ENCODE measurements at places on chromosomes 7 and 10.

DNA sequence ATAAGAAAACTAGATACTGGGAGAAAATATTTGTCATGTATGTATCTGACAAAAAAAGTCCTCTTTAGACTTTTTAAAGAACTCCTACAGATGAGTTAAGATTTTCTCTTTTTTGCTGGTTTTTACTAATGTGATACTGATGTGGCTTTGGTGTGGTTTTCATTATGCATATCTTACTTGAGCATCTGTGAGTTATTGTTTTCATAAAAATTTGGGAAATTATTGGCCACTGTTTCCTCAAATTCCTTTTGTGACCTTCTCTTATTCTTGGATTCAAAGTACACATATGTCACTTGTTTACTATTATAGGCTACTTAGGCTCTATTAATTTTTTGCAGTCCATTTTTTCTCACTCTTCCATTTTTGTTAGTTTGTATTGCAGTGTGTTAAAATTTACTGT, 89.0 kb downstream of the PPP1R9A start:
- H3K4me1 ChIP-seq = no peaks in the 10 kb centered on the region
- no peaks in the 10 kb centered on the region for H3K27me3 ChIP-seq
- DNase-seq = no peak
- no peak overlapping the region for H3K4me3 ChIP-seq
- no peak overlapping the region for H3K27ac ChIP-seq

DNA sequence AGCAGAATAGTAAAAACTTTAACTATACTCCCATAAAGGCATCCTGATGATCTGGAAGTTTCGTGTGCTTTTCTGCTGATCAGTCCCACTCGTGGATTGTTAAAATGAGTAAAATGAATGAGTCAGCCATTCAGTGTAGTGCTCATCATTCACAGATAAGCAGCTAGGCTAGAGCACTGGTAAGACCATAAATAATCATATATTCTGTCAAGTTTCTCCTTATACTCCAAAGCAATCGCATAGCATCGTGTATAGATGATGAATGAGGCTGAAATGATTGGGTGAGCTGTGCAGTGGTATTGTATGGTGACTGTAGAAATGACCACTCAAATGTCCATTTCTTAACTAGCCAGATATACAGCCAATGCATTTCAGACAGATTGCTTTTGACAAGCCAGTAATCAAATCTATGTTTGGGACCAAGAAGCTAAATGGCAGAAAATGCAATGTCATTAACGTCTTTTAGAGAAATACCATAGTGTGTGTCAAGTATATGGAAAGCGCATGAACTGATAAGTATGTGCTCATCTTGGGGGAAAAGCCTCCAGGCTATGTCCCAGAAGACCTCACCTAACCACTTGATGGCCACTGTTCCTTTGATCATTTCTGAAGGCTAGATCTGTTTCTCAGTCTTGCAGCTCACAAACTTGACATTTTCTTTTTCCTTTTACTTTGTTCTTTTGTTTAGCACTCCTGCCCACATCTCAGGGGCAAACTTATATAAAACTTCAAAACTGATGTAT, 227.2 kb upstream of the FAM3C start:
- H3K27me3 ChIP-seq = no peaks in the 10 kb centered on the region
- no peak overlapping the region for H3K4me3 ChIP-seq
- H3K4me1 ChIP-seq = no peaks in the 10 kb centered on the region
- DNase-seq = no peak

DNA sequence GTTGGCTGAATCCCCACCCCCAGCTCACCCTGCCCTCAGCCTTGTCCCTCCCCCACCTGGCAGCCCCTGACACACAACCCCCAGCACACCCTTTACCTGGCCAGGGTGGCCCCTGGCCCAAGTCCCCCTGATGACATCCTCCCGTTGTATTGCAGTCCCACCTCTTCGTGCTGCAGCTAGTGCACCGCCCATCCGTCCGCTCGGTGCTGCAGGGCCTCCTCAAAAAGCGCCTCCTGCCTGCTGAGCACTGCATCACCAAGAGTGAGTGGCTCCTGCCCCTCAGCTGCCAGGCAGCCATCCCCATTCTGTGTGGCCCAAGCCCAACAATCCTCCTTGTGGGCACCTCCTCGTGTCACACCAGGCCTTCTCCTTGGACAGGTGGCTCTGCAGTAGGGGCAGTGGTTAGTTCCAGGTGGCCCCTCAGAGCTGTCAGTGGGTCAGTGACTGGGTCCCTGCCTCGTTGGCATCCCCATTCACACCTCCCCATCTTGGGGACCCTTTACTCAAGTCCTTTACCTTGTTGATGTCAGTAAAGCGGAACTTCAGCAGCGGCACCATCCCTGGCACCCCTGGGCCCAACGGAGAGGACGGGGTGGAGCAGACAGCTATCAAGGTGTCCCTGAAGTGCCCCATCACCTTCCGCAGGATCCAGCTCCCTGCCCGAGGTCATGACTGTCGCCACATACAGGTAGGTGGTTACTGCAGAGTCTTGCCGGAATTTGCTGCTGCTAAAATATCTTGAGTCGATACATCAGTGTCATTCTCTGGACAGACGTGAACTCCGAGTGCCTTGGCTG, 14.3 kb downstream of the ZMIZ2 start:
- peaks cover 4% of the 10 kb centered on the region for H3K4me1 ChIP-seq
- H3K27me3 ChIP-seq = no peaks in the 10 kb centered on the region
- H3K36me3 ChIP-seq = peaks cover 85% of the 10 kb centered on the region

GRCh38 chr10:125756196-125756595, 19.4 kb downstream of the MMP21 start:
- no peak for DNase-seq
- no peaks in the 10 kb centered on the region for H3K27me3 ChIP-seq
- no peaks in the 10 kb centered on the region for H3K4me1 ChIP-seq
- H3K36me3 ChIP-seq = peaks cover 57% of the 10 kb centered on the region

DNA sequence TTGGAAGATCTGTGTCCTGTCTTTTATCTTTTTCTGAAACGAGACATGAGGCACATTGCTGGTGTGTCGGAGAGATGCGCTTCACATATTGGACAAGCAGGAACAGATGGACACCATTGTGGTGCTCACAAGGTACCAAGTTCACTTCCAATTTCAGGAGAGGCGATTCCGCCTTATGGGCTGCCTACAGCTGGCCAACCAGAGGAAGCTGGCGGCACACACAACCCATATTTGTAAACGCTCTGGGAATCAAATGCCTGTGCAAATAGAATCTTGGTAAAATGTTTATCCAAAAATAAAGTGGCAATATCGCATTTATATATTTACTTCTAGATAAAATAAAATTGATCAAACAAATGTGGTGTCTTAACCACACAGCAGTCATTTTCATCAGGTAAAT, 337.4 kb downstream of the TCERG1L start:
- H3K4me1 ChIP-seq = no peaks in the 10 kb centered on the region
- no peak for DNase-seq
- H3K36me3 ChIP-seq = no peaks in the 10 kb centered on the region
- no peaks in the 10 kb centered on the region for H3K27me3 ChIP-seq
- H3K27ac ChIP-seq = no peak overlapping the region

DNA sequence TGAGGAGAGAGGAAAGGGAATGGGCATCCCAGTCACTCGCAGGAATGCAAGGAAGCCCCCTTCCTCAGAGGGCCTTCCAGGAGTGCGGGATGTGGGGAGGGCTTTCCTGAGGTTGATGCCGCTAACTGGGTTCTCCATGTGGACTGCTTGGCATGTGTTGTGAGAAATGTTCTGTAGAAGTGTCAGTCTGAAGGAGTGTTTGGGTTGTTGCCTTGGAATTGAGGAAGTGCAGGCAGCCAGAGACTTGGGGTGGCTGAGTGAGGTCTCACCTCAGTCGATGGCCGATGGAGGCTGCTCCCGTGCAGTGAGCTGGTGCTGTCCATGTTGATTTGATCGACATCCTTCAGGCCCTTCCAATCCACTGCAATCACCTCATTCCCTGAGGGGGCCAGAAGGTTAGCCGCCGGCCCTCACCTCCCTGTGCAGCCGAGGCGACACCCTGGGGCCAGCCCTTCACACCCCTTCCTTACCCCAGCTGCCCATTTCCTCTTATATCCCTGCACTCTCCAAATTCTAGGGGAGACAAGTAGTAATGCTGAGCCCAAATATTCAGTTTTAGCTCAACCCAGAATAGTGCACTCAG, 2.7 kb downstream of the FAM131B start:
- peaks cover 19% of the 10 kb centered on the region for H3K27me3 ChIP-seq
- peaks cover 8% of the 10 kb centered on the region for H3K4me1 ChIP-seq
- no peak for DNase-seq
- no peak overlapping the region for H3K27ac ChIP-seq
- no peak overlapping the region for H3K4me3 ChIP-seq

DNA sequence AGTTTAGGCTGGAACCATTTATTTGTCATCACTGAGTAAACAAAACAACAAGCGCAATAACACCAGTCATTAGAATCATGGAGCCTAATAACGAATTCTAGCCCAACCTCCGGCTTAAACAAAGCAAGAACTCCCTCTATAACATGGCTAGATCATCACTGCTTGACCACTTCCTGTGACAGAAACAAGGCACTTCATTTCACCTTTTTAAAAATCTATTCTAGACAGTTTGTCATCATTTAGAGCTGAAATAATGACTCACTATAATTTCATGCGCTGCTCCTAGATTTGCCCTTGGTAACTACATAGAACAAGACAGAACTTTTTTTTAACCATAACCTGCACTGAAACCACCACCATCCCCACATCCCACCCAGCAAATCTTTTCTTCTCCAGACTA, 81.3 kb downstream of the OSBPL3 start:
- H3K36me3 ChIP-seq = no peaks in the 10 kb centered on the region
- H3K4me1 ChIP-seq = peaks cover 69% of the 10 kb centered on the region
- H3K4me3 ChIP-seq = no peak overlapping the region
- no peak for DNase-seq

DNA sequence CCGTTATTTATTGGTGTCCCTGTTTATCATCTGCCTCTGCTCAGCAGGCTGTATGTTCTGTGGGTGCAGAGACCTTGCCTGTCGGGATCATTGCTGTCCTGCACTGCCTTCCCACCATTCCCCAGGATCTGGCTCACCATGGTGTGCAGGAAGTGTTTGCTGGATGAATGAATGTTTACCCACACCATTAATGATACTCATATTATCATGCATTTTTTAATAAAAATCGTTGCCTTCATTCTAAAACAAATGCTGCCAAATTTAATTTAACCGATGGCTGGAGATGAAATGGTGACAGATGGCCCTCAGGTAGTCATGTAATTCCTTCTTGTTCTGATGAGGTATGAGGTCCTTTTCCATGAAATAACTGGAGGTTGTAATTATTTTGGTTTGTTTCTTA, 22.5 kb downstream of the PLPP4 start:
- DNase-seq = no peak
- H3K36me3 ChIP-seq = no peaks in the 10 kb centered on the region
- H3K27ac ChIP-seq = no peak overlapping the region
- no peak overlapping the region for H3K4me3 ChIP-seq
- H3K27me3 ChIP-seq = no peaks in the 10 kb centered on the region

DNA sequence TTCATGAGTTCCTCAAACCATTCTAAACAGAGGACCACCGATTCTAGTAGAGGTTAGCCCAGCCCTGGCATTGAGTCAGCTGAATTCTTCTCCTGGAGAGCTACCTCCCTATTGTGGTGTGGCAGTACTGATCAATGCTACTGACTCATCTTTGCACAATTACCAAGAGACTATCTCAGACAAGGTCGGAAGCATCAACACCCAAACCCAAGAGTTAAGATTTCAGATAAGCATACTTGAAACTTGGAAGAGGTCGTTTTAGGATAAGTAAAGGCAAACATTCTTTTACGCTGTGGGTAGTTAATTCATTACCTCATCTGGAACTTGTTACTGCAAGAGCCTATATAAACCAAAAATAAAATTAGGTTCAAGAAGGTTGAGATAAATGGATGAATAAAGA, 154.6 kb upstream of the NRBF2 start:
- no peaks in the 10 kb centered on the region for H3K27me3 ChIP-seq
- no peak overlapping the region for H3K27ac ChIP-seq
- no peak overlapping the region for H3K4me3 ChIP-seq

- H3K27ac ChIP-seq = no peak overlapping the region
- DNase-seq = no peak
- H3K27me3 ChIP-seq = no peaks in the 10 kb centered on the region
- H3K4me3 ChIP-seq = no peak overlapping the region
These were observed 223.0 kb downstream of the SORCS1 start for GRCh38 chr10:106941297-106942034.

DNA sequence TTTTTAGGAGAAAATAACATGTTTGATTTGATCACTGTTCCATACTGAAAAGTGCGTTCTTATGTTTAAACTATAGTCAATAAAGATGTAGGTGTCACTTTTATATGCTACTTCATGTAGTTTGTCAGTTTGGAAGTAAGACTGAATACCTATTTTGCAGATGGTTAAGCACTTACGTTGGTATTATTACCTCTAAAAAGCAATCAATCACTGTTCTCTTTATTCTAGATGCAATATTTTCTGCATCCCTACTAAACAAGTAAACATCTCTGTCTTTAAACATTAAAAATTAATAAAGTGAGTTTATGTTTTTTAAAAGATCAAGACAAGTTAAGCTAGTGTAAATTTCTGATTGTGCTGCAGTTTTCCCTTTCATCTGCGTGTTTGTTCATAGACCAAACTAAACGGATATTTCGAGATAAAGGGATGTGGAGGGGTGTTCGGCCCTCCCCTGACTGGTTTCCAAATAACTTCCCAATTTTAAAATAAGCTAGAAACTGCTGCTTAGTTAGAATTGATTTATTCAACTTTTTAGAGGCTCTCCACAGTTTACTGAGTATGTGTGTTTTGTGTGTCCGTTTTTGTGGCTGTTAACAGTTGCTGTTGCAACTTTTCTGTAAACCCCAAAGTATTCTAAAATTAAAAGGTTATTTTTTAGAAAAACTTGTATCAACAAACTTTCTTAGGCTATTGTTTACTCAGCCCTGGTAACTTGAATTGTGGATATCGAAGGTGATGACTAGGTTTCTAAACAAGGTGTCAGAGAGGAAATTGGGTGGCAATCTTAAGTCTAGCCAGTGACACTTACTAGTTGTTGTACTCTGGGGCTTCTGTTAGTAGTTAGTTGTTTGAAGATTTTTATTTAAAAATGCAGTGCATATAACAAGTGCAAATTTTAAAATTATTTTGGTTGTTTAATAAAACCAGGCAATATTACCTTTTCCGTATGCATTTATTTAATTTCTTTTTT, 974 bp downstream of the KIF11 start:
- DNase-seq = peak; percentile 22
- H3K4me3 ChIP-seq = peak overlapping the region; percentile 76
- H3K4me1 ChIP-seq = peaks cover 56% of the 10 kb centered on the region

DNA sequence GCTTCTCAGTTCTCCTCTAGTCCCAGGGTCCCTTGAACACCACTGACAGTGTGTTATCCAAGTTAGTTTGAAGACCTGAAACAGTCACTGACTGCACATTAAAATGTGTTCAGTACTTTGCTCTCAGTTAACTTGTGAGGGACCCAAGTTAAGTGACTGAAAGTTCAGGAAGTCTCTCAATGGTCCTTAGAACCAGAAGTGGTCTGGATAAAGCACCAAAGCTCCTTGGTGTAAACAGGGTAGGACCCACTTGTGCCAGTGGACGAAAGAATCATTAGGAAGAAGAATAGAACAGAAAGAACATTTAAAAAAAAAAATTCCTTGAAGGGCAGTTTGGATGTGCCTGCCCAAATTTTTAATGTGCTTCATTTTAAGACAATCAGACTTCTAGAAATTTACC, 45.1 kb downstream of the NOD1 start:
- H3K27ac ChIP-seq = no peak overlapping the region
- no peaks in the 10 kb centered on the region for H3K4me1 ChIP-seq
- DNase-seq = no peak
